ENCODE measurements at places on chromosomes 1 and 21.

DNA sequence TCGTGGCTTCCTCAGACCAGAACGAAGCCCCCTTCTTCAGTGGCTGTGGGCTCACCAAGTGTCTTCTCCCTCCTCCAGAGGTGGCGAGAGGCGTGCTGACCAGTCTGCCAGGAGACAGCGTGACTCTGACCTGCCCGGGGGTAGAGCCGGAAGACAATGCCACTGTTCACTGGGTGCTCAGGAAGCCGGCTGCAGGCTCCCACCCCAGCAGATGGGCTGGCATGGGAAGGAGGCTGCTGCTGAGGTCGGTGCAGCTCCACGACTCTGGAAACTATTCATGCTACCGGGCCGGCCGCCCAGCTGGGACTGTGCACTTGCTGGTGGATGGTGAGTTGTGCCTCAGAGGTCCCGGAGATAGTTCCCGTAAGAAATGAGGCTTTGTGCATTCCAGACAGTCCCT, 24.0 kb downstream of the IL6R start:
- no peak for DNase-seq

- no peak for DNase-seq
Measured at GRCh38 chr1:206049293-206049692, 3.7 kb upstream of the RHEX start.

GRCh38 chr1:228740543-228741317, 5.5 kb downstream of the RHOU start:
- no peak for DNase-seq

DNA sequence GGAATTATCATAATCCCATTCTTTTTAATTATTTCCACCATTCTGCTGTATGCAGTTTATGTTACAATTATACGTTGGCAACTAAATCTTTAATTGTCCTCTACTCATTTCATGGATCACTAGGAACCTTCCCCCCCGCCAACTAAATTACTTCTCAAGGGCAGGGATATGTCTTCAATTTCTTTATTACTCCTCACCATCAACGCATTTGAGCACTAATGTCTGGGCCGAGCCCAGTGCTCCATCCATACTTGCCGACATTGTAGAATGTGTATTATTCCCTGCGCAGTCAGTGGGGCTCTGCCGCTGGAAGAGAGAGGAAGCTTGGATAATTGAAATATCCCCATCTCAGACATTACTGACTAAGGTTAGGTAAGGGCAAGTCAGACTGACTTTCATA, 236.4 kb upstream of the AJAP1 start:
- DNase-seq, result no peak

DNA sequence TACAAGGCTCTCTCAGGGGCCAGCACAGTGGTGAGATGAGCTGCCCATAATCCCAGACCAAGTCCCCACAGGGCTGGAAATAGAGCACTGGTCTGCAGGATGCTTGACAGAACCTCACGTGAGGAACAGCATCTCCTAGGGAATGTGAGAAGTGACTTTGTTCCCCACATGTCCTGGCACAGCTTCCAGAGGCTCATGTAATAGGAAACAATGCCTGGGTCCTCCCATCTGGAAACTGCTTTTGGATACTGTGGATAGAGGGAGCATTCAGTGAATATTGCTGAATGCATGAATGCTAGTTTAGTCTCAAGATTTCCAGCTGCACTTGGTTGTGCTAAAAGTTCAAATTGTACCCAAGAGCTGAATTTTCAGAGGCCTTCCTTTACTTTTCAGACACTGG, 146.2 kb downstream of the TNR start:
- DNase-seq, result no peak

GRCh38 chr1:156371553-156372264, 2.7 kb downstream of the RHBG start:
- DNase-seq, result no peak

GRCh38 chr1:39458991-39459390, 32.4 kb upstream of the BMP8A start:
- DNase-seq, result no peak

- no peak for DNase-seq
Measured at GRCh38 chr1:55584526-55585401, 369.6 kb upstream of the USP24 start.

GRCh38 chr1:221912230-221912629, 170.3 kb upstream of the DUSP10 start:
- no peak for DNase-seq

GRCh38 chr1:20194757-20195461, 8.6 kb upstream of the PLA2G2C start:
- peak; percentile 56 for DNase-seq

- no peak for DNase-seq
Measured at GRCh38 chr1:154664331-154665002, 56.5 kb upstream of the ADAR start.

DNA sequence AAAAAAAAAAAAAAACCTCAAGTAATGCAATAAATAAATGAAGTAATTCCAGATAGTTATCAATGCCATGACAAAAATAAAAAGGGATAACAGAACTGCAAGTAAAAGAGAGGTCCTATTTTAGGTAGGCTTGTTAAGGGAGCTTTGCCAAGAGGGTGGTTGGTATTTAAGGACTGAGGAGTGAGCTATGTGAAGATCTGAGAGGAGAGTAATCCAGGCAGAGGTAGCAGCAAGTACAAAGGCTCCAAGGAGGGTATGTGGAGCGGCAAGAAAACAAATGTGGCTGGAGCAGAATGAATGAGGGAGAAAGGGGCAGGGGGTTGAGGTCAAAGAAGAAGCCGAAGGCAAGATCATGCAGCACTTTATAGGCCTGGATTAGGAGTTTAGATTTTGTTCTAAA, 59.9 kb upstream of the CDC42BPA start:
- DNase-seq, result no peak

- peak; percentile 14 for DNase-seq
Measured at GRCh38 chr1:225999912-226000337, 782 bp upstream of the SDE2 start.

DNA sequence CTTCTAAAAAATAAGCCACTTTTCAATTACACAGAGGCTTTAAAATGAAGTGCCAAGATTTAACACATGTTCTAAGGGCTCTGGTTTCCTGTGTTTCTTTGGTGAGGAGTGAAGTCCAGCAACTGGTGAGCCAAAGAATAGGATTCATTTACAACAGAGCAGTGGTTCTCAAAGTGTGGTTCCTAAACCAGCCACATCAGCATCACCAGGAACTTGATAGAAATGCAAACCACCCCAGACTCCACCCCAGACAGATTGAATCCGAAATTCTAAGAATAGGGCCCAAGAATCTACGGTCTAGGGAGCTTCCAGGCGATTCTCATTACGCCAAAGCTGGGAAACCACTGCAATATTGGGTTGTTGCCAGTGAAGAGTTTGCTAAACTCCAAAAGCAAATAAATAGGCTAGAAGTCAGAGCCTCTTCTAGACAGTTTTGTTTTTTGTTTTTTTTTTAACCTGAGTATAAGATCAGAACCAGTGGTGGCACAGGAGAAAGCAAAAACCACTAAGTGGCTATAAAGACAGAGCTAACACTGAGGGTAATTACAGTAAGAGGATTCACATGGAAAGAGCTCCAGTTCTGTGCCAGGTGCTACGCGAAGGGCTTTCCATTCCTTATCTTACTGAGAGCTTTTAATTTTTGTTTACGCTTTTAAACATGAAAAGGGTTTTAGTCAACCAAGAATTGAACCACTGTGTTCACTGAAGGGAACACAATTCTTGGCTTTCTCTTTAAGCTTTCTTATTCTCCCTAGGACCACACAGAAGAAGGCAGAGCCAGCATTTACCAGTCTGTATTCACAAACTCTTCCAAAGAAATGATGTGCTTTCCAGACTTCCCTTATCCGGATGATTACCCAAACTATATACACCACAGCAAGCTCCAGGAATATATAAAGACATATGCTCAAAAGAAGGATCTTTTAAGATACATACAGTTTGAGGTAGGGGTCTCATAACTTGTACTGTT, 42.4 kb upstream of the FMO2 start:
- DNase-seq, result no peak

GRCh38 chr1:198201956-198202784, 45.4 kb downstream of the NEK7 start:
- no peak for DNase-seq

- no peak for DNase-seq
Measured at GRCh38 chr1:214719207-214719606, 116.2 kb downstream of the CENPF start.

DNA sequence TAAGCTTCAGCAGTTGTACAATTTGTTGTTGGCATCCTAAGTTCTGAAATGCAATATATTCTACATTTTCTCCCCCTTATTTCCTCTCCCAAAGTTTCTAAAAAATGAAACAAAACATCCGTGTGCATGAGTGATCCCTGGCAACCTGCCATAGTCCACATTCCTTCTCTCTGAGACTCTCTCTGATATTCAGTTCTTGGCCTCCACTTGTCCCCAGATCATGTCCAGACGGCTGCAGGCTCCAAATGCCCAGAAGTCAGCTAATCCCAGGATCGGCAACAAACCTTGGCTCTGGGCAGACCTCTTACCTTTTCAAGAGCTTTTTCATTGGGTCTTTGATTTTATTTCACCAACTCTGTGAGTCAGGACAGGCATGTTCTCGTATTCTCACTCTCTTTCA, 187.8 kb downstream of the ETS2 start:
- no peak for DNase-seq

DNA sequence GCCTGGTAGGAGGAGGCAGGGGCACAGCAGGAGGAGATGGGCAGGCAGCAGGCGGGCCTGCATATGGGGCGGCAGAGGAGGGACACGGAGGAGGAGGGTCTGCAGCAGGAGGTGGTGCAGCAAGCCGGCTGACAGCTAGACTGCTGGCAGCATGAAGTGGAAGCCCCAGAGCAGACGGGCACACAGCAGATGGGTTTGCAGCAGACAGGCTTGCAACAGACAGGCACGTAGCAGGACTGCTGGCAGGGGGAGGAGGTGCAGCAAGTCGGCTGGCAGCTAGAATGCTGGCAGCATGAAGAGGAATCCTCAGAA, 615 bp downstream of the KRTAP10-5 start:
- DNase-seq, result no peak

GRCh38 chr1:235902677-235903542, 36.2 kb upstream of the LYST start:
- DNase-seq, result no peak

DNA sequence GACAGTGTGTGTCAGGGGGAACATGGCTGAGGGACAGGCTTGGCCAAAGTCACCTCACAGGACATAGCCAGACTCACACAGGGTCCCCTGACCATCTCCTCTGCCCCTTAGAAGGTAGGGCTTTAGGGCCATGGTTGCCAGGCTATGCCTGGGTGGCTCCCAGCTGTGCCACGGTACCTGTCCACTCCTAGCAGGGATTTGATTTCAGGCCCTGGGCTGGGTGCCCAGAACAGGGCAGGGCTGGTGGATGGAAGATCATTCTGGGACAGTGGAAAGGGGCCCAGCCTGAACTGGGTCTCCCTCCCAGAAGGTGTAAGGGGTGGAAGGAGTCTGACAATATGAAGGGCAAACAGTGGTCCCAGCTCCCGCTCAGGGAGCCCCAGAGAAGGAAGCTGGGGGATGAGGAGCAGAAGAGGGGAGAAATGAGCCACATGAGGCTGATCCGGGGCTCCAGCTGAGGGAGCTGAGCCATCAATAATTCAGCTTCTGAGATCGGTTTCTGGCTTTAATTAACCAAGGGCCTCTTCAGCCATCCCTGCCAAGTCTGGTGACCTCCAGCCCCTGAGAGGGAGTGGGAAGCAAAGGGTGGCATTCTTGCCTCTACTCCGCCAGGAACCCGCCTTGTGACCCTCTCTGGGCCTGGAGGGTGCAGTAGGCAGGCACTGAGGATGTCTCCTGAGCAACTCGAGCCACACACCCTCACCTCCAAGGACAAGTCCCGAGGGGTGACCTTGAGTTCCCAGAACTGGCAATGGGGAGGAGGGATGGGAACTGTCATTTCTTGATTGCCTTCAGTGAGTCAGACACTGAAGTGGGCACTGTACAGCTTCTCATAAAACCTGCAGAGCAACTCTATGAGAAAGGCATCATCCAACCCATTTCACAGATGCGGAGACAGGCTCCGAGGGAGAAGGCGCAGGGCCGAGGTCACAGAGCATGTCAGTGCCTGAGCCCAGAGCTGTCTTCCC, 2.1 kb downstream of the CD164L2 start:
- no peak for DNase-seq

DNA sequence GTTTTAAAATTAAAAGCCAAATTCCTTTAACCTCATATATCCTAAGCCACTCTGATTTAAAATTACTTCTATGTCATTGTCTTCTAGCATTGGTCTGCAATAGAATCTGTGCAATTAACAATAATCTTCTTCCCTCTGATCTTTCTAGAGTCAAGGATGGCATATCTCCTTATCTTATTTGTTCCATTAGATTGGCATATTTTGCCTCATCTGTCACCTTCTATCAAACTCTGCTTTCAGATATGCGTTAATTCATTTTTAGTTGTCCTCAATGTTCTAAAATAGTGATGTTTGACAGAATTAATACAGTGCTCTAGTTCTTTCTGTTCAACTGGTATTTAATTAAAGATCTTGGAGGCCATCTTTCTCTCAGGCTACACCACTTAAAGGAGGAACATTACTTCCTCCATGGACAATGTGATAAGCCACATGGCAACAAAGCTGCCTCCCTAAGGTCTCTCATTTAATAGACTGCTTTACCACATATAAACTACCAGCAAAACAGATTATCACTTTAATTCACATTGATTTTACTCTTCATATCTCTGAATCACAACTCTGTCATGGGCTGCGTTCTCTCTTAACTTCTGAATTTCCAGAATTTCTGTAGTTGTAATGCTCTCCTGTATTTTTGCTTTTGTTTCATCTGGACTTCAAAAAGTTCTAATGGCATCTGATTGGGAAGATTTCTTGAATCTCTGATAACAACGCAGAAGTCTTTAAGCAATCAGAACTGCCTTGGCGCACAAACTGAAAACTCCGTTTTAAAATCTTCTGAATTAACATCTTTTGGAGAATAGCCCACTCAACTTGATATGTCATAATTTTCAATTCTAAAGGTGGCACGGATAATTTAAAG, 2.8 kb downstream of the NRIP1 start:
- no peak for DNase-seq

GRCh38 chr1:5858844-5859407, 133.3 kb downstream of the NPHP4 start:
- no peak for DNase-seq

GRCh38 chr1:202126426-202126825, 3.7 kb downstream of the GPR37L1 start:
- no peak for DNase-seq

DNA sequence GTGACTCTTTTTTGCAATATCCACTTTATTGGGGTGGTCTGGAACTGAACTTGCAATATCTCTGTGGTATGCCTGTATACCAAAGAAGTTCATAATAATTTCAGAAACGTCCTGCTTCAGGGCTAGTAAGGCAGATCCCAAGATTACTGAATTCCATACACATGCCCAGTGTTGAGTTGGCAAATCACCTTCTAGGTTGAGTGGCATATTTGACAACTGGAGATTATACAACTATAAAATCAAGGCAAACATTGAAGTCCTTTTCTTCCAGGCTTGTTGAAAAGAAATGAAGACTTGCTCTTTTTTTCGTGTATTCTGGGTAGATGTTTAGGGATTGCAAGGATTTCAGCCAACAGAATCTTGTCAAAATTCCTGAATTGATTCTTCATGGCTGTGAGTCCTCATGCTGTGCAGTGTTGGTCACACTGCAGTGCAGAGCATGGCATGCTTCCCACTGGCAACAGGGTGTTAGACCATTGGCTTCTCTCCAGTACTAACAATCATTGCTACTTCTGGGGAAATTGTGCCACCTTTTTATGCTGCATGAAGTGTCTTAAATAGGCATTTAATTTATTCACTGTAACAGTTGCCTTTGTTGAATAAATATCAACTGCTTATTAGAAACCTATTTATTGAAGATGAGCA, 367.1 kb upstream of the ADGRL4 start:
- no peak for DNase-seq

Measured in activated gamma-delta T cell treated with anti-CD3 and anti-CD28 coated beads, Interleukin-2, amount 50 U/mL, for 16 hours (primary cell).